NCI-H2081 treated with DMSO at 0.1 percent for 48 hours (cell line): ENCODE measurements at places on chromosomes 12 and 14.
A peak's percentile ranks its signal among the peaks of the same experiment; 100 is the strongest.

GRCh38 chr14:24408764-24409163 is 10.0 kb downstream of the NYNRIN start:
- no peak for DNase-seq

GRCh38 chr12:7935590-7936581 is at the start of gene SLC2A3:
Gene SLC2A3 (minus strand): TSS chr12:7936187. CDS start chr12:7936034, 153 bp downstream.
- DNase-seq, result no peak

DNA sequence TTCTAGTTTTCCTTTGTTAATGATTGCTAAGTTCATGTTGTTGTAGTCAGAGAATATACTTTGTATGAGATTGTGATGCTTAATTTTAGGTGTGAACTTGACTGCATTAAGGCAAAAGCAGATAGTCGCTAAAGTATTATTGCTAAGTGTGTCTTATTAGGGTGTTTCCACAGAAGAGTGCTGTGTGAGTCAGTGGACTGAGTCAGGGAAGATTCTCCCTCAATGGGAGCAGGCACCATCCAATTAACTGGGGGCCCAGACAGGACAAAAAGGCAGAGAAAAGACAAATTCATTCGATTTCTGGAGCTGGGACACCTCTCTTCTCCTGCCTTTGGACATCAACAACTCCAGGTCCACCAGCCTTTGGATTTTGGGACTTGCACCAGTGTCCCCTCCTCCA is 48.5 kb downstream of the BAZ1A start:
- no peak for DNase-seq

DNA sequence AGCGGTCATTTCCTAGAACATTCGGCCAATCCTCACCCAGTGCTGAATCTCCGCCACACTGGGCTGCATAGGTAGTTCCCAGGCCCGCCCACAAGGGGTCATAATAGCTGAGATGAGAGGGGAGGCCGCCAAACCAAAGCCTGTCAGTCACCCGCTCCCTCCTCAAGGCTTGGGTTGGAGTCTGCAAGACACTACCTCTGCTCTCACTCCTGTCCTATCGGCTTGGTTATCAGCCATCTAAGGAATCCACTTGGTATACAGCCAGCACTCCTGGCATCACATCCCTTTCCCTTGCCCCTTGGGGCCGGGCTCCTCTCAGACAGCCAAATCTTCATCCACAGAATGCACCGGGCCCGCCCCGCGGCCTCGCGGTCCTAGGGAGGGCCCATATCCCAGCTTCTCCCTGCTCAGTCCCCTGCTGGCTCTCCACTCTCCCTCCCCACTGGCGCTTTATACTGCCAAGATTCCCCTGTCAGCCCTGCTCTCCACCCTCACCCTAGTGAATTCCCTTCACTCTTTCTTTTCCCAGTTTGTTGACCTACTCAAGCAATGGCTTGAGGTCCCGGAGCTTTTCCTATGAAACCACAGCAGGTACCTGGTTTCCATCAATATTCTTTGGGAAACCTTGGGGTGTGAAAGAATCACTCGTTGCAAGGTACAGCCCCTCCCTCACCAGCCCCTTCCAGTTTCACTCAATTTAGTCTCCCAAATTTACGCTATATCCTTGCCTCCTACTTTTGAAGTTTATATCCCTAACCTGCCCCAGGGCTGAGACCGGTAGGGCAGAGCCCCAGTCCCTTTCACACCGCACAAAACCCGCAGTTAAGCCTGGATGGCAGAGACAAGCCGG is 1.4 kb downstream of the IFFO1 start:
- no peak for DNase-seq

DNA sequence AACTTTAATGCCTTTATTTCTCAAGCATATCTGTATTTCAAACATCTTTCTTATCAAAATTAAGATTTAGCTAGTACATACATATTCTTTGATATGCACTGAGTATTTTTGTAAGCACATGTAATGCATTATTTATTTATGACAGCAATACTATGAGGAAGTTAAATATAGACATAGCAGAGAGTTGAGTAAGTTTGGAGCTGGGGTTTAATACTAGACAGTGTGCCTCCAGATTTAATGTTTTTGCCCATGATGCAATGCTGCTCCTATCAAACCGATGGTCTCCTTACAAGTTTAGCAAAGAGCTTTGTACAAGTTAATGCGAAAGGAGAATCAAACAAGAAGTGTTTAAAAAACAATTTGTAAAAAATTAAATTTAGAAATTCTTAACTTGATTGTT is 826.6 kb upstream of the MGAT4C start:
- no peak for DNase-seq

GRCh38 chr12:42652048-42652447 is 62.5 kb upstream of the PRICKLE1 start:
- DNase-seq, result no peak

GRCh38 chr12:105418229-105418628 is 87.7 kb downstream of the C12orf75 start:
- no peak for DNase-seq

GRCh38 chr12:113853491-113853890 is 112.6 kb downstream of the RBM19 start:
- no peak for DNase-seq

- DNase-seq, result no peak
Observed at GRCh38 chr12:85695097-85695715, 141.0 kb downstream of the RASSF9 start.

GRCh38 chr12:24742378-24742777 is 206.5 kb downstream of the BCAT1 start:
- DNase-seq, result no peak

DNA sequence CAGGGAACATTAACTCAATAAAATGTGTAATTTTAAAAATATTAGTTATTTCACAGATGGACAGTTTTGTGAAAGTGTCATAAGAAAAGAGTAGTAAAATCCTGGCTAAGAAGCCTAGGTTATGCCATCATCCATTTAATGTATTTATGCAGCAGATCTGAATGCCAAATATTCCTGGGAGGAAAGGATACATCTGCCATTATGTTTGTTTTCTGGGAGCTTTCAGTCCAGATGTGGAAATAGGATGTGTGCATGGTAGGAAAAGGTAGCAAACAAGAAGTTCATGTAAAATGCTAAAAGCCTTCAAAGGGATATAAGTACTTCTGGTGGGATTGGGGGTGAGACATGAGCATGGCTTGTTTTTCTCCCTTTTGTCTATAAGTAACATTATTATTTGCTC is 27.0 kb upstream of the CLEC14A start:
- no peak for DNase-seq

DNA sequence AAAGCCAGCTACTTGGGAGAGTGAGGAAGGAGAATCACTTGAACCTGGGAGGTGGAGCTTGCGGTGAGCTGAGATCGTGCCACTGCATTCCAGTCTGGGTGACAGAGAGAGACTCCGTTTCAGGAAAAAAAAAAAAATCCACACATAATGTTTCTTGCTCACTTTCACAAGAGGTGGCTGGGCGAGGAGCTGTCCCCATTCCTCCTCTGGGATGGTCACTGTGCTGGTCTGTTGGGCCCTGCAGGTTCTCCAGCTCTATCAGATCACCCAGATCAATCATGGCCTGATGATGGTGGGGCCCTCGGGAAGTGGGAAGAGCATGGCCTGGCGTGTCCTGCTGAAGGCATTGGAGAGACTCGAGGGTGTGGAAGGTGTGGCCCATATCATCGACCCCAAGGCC is 47.3 kb downstream of the DYNC1H1 start:
- no peak for DNase-seq

DNA sequence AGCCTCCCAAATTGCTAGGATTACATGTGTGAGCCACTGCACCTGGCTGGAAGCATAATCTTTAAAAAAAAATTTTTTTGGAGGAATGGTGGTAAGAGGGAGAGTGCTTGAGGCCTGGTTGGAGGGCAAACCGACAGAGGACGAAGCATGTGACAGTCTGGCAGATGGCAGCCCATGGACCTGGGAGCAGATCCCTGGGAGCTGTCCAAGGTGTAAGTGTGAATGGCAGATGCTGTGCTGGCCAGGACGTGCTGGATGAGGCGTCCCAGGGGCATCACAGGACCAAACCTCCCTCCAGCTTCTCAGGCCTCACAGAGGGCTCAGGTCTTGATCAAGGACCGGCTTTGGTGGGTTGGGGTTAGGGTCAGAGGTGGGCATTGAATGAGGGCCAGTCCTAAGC is 128.4 kb upstream of the NCOR2 start:
- no peak for DNase-seq

DNA sequence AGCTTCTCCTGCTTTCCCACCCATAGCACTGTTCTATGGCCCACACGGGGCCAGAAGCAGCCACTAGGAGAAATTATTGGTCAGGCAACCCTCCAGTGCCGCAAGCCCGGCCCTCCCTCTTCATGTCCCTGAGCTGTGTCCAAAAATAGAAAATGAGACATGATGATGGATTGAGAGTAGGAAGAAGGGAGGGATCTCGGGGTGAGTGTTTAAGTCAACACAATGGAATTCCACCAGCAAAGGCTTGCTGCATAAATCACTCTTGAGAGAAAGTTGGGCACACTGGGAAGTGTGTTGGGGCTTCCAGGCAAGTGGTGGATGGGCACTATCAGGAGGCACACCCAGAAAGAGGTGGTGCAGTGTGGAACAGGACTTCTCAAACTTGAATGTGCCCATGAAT is 94.2 kb downstream of the LLPH start:
- DNase-seq, result no peak

DNA sequence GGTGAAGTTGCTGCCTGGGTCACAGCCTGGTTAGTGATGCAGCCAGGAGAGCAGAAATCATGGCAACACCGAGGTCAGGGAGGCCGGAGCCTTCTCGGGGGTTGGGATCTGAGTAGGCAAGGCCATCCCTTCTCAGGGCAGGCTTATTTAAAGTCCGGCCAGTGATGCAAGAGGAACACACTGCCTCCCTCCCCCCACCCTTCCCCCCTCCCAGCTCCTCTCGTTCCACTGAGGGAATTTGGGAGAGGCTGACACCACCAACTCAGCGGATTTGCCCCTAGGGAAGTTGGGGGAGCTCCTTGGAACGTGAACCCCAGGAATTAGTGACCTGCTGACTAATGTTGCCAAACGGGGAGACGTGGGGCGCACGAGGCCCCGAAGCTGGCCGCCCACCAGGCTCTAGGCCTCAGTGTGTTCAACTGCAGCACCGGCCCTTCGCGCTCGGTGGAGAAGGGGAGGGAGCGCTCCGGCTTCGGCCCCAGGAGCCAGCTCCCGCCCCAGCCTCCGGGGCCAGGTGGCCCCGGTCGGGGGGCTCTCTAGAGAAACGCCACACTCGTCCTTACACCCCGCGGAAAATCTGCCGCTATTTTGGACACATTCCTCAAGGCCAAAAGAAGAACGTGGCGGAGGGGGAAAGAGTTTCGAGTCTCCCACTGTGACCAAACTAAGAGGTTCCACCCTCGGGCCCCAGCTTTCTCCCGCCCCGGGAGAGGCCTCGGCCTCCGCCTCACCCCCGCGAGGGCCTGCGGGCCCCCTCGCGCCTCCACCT is 1.6 kb downstream of the CTDSP2 start:
- DNase-seq, result no peak

DNA sequence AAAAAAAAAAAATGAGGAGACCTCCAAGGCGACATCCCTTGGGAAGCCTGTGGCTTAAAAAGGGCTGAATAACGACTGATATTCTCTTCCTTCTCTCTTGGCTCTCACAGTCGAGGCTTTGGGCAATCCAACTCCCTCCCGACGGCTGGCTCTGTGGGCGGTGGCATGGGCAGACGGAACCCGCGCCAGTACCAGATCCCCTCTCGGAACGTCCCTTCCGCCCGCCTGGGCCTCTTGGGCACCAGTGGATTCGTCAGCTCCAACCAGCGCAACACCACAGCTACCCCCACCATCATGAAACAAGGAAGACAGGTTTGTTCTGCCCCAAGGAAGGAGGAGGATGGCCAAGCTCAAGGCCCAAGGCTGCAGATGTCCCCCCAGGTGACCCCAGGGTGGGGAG is 127.8 kb downstream of the GCH1 start:
- no peak for DNase-seq

GRCh38 chr12:104083769-104084475 is 19.6 kb downstream of the HCFC2 start:
- no peak for DNase-seq

GRCh38 chr12:93569656-93570551 is 2.6 kb upstream of the SOCS2 start:
- no peak for DNase-seq

- DNase-seq, result peak; percentile 23
Observed at GRCh38 chr14:33165144-33165925, 226.7 kb downstream of the NPAS3 start.

- no peak for DNase-seq
Observed at GRCh38 chr12:13347241-13348043, 150.9 kb downstream of the EMP1 start.

- no peak for DNase-seq
Observed at GRCh38 chr12:70646850-70647249, 9.6 kb upstream of the PTPRB start.

DNA sequence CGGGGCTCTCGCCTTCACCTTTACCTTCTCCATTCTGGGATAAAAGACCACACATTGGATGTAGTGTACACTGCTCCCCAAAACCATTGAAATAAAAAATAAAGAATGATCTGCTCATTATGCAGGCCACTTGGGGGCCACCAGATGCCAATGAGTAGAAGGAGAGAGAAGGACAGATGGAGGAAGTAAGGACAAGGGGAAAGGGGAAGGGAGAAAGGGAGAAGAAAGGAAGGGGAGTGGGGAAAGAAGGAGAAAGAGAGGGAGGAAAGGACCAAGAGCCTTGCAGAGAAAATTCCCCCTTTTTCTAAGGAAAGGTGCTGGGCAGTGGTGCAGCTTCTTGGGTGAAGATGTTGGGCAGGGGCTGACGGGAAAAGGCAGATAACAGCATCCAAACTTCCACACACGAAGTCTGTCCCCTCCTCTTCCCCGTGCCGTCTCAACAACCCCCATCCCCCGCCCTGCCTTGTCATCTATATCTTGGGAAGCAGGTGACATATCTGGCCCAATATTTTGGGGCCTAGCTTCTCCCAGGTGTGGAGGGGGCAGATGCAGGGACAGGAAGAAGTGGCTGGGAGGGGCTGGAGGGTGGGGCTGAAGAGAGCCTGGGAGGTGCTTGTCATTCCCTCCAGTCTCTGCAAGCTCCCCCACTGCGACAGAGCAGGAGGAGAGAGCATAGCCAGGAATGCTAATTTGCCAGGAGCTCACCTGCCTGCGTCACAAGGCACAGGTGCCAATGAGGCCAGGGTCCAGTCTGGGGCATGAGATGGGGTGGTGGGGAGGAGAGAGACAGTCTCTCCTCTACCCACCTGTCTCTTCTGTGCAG is 107.5 kb downstream of the SINHCAF start:
- no peak for DNase-seq

DNA sequence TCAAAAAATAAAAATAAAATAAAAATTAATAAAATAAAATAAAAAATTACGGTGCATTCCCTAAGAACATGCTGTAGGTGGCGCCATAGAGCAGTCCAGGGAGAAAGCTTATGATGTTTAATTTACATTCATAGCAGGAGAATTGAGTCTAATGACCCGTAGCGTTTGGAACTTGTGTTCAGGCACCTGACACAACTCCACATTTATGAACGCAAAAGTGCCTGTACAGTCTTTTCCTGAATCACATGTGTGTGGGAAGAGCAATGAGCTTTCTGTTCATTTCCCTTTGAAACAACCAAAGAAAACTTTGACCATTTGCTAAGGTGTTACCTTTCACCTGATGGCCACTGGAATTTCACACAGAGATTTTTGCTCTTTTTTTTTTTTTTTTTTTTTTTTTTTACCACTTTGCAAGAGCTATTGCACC is 60.6 kb upstream of the KCNA1 start:
- no peak for DNase-seq
